Tibial nerve (tissue), 4 donors: ENCODE measurements at places on chromosomes 4 and X. TPM values are rescaled to one million over a fixed set of nuclear protein-coding genes. Genes with fewer than 3 reads are reported as not detected.

- no peak for DNase-seq
Measured at GRCh38 chr4:85257817-85258370, 217.1 kb upstream of the ARHGAP24 start.

DNA sequence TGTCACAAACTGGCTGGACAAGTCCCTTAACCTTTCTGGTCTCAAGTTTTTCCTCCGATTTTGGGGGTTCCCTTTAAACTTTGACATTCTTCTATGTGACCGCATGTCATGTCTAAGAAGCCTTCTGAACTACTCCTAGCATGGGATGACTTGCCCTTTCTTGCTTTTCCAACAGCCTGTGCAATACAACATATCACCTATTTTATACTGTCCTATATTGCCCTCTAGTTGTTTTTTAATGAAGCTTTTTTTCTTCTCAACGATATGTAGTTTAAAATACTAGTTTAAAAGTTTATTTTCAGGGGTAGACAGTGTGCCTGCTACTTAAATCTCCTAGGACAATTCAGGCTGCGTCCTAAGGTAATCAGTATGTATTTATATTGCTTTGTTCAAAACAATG lies 1.0 kb upstream of the IGBP1 start:
- no peak for DNase-seq

- no peak for DNase-seq
Measured at GRCh38 chrX:155094468-155095061, 23.3 kb downstream of the BRCC3 start.

DNA sequence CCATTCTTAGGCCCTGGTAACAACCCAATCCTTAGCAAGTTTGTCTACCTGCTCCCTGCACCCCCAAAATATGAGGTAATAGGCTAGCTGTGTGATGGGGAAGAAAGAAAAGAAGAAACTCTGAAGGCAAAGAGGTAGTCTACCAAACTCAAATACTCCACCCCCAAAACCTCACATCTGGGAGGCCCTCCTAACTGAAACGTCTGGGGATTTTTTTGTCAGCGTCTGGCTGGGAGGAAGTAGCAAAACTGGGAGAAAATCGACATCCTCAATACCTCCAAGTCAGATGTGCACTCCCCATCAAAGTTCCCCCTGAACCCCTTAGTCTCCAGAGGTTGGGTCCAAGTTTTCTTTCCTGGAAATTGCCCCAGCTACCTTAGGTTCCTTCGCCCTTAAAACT lies 1.0 kb downstream of the LAMP2 start:
- DNase-seq, result no peak

DNA sequence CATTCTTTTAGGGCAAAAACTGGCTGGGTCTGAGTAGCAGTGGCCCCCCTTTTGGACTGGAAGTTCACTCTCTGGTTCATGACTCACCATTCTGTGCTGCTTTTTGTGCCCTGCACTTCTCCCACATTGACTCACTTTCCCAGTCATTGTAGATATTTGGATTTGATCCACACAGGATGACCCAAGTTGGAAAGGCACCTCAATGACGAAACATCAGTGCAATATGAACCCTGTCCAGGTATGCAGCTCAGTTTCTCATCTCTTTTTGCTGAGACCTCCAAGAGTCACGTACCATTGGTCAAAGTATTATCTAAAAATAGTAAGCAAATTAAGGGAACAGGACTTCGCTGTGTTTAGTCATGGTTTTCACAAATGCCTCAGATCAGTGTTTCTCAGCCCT lies 92.7 kb downstream of the CBLL2 start:
- no peak for DNase-seq

GRCh38 chr4:772118-772517 lies 53.8 kb downstream of the CPLX1 start:
- no peak for DNase-seq

GRCh38 chrX:76279007-76279406 lies 106.1 kb downstream of the PBDC1 start:
- no peak for DNase-seq

- no peak for DNase-seq
Measured at GRCh38 chr4:15836362-15836761, 58.2 kb downstream of the CD38 start.

DNA sequence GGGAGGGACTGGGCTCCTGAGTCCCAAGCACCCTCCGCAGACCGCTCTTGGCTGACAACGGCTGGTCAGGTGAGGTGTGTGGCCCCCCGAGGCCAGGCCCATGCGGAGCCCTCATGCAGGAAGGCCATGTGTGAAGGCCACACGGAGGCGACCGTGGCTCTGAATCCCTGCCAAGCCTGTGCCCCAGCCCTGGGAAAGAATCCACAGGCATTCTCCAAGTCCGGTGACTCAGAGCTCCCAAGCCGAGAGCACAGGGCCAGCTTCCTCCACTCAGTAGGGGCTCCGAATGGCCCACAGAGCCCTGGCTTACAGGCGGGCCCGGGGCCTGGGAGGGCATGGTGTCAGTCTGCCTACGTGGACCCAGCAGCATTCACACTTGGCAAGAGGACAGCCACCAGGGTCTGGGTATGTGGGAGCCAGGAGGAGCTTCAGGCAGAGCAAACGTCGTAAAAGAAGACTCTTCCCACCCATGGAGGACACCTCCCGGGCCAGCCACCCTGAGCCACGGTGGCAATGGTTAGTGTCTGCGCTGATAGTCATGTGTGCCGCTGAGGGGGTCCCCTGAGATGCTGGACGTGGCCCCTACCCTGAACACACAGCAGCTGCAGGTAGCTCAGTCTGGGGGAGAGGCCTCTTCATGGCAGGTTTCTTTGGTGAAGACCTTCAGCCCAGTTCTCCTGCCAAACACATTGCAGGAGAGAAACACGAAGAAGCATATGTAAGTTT lies 105.7 kb downstream of the PSAPL1 start:
- DNase-seq, result no peak

DNA sequence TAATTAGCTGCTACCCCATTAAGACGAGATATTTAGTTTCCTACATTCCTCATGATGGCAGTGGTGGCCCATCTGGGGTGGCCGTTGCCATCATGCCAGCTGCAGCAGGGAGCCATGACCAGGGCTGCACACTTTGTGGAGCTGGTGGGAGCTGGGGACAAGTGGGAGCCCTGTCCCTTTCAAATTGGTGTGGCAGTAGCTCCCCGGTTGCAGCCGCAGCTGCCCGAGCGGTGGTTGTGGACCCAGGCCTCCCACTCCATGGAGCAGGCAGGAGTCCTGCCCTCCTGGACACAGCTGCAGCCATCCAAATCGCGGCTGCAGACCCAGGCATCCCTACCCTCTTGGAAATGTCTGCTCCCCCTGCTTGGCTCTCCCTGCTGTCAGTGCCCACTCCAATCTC lies 9.3 kb upstream of the SYTL5 start:
- no peak for DNase-seq

DNA sequence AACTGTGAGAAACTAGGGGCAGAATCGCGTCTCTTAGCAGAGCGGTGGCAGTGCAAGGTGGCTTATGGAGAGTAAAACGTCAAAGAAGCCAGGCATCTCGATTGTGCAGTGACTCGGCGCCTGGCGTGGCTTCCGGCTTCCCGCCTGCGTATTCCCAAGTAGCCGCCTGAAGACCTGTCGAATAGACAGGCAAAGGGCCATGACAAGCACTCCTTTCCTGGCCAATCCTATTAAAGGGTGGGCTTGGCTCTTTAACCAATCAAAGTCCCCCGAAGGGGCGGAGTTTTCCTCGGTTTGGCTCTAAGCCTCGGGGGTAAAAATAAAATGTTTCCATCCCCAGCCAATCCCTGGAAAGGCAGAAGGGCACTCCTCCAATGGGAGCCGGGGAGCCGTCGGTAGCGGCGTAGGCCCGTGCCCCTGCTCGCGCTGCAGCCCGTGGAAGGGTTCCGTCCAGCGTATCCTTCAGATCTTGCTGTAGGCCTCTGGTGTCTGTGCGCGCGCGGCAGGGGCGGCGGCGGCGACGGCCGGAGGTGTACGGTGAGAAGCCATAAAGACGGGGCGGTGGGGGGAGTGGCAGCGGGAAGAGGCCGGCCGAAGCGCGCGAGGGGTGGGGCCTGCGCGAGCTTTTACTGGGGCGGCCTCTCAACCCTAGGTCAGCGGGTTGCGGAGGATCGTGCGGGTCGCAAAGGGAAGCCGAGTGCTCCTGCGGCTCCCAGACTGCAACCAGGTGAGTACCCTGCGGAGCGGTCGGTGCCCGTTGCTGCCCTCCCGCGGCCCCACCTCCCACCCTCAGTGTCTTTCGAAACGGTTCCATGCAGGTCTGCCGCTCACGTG lies at the start of gene KANTR:
KANTR (plus strand) TSS at position 395 of the 834 bp plus-strand sequence. CDS start 30,131 bp downstream, outside the sequence.
- DNase-seq, result peak; percentile 69

- no peak for DNase-seq
Measured at GRCh38 chr4:181944527-181944926, 298.7 kb upstream of the TENM3 start.

DNA sequence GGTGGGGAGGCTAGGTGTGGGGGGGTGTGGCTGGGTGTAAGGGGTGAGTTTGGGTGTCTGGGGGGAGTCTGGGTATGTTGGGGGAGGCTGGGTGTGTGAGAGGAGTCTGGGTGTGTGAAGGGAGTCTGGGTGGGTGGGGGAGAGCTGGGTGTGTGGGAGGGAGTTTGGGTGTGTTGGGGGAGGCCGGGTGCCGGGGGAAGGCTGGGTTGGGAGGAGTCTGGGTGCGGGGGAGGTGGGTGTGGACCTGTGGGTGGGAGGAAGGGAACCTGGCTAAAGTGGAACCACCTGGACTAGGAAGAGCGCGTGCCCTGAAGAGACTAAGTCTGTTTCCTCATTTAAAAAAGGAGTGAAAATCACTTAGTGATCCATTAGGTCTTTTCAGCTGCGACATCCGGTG lies 18.3 kb downstream of the SPON2 start:
- no peak for DNase-seq

DNA sequence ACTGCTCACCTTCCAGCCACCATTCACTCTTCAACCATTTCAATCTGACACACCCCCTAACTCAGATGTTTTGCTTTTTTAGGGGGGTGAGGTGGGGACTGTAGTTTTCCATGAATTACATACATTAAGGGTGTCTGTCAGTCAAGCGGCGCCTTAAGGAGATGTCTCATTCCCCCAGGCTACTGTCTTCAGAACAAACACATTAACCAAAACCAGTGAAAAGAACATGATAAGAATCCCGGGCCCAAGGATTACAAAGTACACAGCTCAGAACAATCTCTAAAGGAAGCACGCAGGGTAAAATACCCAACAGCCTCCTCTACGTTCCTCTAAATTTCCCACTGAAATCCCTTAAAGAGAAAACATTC lies 62.5 kb upstream of the IRF2 start:
- peak; percentile 12 for DNase-seq

GRCh38 chrX:92213786-92214185 lies 434.6 kb downstream of the PCDH11X start:
- DNase-seq, result no peak

DNA sequence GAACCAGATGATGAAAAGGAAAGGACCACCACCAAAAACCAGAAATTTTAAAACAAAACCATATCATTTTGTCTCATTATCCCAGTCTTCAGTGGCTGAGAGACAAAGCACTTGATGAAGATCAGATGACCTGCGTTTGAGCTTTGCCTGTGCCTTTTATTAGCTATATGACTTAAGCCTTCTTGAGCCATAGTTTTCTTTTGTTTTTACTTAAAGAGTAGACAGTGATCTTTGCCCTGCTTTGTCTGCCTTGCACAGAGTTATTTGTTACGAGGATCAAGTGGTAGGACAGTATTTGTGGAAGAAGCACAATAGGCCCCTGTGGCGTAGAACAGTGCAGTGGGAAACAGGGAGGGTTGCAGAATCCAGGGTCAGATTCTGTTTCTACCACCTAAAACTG lies 89.9 kb downstream of the SLC10A6 start:
- no peak for DNase-seq

GRCh38 chrX:11407331-11408108 lies 114.3 kb downstream of the AMELX start:
- no peak for DNase-seq

- peak; percentile 49 for DNase-seq
Measured at GRCh38 chr4:153651587-153651986, 32.5 kb upstream of the TLR2 start.

DNA sequence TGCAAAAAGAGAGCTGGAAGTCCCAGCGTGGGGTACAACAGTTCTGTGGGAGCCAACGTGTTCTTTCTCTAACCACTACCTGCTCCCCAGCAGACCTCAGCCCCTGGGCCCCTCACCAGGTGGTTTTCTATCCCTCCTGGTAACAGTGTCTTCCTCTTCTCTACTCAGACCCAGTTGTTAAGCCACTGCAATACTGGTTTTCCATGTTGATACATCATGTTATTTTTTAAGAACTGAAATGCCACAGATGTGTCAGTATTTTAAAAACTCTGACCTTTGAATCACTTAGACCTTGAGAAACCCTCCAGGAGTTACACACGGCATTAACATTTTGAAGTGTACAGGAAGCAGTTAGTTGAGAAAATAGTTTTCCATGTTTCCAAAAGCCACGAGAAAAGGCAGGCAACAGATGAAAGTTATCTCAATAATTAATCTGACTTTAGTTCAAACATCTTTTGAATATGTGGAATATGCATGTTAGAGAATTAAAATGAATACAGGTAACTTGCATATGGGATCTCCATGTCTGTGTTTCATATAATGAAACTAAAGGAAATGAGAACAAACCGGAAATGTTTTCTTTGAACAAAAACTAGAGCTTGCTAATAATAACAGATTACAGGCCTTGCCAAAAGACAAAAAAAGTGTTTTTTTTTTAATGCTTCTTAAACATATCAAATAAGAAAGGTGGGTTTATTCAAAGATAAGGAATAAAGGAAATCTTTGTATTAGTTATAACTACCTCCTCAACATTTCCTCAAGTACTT lies 108.8 kb downstream of the ZNF827 start:
- DNase-seq, result no peak

DNA sequence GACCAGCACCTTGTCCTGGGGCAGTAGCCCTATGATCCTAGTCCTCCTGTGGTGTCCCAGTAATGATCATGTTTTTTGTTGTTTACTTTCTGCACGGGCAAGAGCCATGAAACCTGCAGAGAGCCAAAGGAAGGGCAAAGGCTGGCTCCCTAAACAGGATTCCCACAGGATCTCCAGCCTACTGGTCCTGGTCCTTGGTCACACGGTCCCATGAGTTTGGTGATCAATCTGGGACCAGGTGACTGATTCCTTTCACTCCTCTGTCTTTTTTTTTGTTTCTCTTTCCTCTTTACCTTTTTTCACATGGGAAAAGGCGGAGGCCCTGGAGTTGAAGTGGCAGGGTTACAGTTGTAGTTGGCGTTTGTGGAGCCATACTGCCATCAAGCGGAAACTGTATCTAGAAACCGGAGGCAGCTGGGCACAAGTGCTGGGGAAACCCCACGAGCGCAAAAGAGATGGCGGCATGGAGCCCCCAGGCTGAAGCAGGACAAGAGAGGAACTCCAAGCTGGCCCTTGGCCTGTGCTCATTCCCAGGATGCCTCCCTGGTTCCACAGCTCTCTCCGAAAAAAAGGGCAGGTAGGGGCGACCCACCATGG lies 34.6 kb downstream of the NBDY start:
- no peak for DNase-seq

GRCh38 chrX:38278682-38279081 lies 48.6 kb downstream of the RPGR start:
- no peak for DNase-seq

Gene BEX5
- total RNA-seq, result 3.9 TPM

Gene WDFY3
- 105 TPM for total RNA-seq

Gene MAP9
- total RNA-seq, result 6.0 TPM

Gene GEMIN8
- 41.4 TPM for total RNA-seq

Gene CFP
- 15.6 TPM for total RNA-seq

Gene MCUB
- 28.9 TPM for total RNA-seq

Gene RTL5
- 8.5 TPM for total RNA-seq
